ENCODE measurements at places on chromosomes 11 and 22.

DNA sequence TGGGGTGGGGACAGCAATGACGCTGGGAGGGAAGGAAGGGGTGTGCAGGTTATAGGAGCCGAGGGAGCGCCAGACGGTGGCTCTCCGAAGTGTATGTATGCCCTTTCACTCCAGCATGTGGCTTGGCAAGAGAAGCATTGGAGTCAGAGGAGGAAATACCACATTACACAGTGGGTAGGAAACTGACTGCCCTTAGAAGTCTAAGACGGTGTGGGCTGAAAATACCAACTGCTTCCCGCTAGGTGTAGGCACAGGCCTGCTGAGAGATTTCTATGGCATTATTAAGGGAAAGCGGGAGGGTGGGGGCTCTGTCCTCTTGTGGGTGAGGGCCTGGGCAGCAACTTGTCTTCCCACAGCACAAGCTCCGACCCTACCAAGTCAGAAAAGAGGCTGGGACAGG, 44.7 kb downstream of the CACNG2 start:
- DNase-seq: no peak

- no peak for DNase-seq
Measured at GRCh38 chr11:1403078-1403620, 13.4 kb downstream of the BRSK2 start.

DNA sequence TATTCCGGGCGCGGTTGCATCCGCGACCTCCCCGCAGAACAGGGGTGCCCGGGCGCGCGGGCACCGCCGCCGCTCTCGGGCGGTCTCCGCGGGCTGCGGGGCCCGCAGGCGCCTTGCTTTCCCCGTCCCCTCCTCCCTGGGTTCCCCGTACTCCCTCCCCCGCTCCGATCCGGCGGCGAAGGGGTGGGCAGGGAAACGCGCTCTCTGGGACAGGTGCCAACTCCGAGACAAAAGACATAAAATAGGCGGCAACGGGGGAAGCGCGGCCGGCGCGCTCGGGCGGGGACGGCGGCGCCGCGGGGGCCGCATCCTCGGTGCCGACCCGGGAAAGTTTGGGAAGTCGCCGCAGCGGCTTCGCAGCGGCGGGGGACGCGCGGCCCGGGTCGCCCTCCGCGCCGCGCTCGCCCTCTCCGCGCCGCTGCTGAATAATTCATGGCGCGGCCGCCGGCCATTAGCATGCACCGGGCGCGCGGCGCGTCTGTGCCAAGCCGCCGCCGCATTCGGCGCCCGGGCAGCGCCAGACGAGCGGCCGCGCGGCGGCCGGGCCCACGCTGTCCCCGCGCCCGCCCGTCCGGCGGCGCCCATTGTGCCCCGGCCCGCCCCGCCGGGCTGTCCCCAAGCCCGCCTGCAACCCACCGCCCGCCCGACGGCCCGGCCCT, 78.7 kb upstream of the PPARA start:
- no peak for DNase-seq

DNA sequence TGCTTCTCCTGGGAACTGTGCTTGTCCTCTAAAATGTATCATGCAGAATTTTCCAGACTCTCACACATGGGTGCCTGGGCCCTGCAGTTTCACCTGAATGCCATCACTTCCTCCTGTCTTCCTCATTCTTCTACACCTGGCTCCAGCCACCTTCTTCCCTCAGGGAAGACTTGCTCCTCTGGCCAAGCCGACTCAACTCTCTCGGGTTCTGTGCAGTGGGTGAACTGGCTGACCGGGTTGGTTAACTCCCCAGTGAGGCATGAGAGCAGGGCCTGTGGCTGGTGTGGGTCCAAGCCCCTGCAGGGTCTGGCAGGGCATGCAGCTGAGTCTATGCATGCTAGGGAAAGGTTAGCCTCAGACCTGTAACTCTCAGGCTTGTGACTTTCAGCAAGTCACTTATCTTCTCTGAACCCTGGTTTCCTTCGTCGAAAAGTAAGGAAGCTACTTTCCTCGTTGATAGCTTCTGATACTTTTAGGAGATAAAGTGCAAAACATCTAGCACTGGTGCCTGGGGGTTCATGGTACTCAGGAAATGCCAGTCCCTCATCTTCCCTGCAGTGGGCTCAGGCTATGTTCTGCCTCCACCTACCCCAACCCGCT, 11.9 kb downstream of the CD82 start:
- DNase-seq: no peak

DNA sequence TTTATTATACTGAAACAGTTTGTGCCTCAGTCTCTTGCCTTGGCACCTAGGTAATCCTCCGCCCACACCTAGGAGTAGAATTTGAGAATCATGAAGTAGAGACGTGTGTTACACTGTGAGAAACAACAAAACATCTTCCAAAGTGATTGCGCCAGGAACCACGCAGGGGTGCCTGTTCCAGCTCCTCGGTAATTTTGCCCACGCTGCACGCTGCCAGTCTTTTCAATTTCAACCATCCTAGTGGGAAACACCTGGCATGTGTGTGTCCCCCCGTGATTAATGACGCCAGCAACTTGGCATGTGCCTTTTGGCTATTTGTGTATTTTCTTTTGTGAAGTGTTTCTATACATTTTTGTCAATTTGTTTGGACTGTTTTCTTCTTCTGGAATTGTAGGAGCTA, 919.1 kb downstream of the BRD1 start:
- no peak for DNase-seq

Data from K562 (cell line).